ENCODE measurements at places on chromosomes 11 and 22.
A peak's percentile ranks its signal among the peaks of the same experiment; 100 is the strongest.

DNA sequence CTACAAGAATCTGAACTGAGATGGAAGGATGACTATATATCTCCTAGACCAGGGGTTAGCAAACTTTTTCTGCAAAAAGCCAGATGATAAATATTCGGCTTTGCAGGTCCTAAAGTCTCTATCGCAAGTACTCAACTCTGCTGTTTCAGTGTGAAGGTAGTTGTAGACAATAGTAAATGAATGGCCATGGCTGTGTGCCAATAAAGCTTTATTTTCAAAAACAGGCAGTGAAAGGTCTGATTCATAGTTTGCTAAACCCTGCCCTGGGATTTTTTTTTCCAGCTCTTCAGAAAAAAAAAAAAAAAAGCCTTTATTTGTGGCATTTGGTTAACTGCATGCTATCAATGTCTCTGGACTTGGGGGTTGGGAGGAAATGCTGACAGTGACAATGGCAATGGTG is 37.5 kb downstream of the FAM227A start:
- DNase-seq = no peak

DNA sequence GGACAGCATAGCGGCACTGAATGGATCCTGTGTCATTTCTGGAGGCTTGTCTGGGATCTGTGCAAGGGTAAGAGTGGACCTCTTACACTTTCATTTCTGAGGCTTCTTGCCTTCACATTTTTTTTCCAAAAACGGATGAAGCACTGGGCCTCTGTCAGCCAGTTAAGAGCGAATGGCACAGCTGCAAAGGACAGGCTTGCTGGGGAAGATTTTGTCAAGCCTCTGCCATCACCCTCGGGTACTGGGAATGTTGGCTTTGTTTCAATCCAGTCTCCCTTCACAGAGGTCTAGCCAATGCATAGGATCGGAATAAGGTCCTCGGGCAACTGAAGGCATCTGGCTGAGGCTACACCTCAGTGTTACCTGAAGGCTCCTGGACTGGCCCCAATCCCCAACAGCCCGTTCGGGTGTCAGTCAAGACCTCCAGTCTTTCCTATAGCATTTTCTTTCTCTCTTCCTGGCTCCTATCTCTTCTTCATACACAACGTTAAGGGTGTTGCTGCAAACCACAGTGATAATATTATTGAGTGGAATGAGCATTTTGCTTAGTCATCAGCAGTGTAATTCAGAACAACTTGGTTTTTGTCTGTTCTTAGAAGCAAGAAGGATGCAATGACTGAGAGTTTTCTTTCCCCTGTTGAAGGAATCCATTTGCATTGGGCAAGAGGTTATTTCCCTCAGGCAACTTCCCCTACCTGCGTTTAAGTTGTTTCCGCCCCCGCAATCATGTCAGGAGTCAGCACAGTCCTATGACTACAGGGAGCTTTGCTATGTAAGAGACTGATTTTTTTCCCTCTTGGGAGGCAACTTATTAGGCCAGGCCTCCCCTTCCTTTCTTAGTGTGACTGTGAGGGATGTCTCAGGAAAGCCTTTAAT is 22.8 kb downstream of the NPAT start:
- peak; percentile 50 for DNase-seq

DNA sequence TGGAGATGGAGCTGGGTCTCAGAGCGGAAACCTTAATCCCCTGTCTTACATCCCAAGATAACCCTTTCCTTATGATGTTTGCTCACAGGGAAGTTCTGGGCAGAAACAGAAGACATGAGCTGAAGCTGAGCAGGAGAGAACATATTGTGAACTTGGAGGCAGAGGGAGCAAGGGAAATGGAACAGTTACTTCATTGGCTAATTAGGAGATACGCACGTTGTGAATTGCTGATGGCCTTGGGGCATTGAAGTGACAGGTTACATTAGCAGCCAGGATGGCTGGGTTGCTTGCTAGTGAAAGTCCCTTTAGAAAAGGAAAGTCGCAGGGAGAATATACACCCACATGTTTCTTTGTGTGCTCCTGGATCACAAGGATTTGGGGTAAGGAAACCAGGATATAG is 48.7 kb downstream of the TENM4 start:
- DNase-seq = no peak

- DNase-seq = no peak
These were observed 18.4 kb upstream of the CTSD start for GRCh38 chr11:1782031-1782590.

- no peak for DNase-seq
These were observed 21.7 kb upstream of the ROBO3 start for GRCh38 chr11:124843616-124843910.

DNA sequence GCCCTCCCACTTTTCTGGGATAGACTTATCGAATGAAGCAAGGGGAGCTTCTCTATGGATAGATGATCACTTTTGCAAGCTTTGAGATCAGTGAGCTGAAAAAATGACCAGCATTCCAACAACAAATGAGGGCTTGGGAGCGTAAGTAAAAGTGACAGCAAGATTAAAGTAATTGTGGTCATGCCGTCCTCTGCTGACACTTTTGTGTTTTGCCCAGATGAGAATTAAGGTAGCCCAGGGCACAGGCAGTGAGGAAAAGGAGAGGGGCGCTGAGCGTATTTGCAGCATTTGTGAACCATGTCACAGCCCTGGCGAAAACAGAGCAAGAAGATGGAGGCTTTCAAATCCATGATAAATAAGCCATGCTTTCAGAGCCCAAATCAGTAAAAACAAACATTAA is 24.6 kb upstream of the TMA7B start:
- DNase-seq = no peak

- DNase-seq = no peak
These were observed 2.6 kb downstream of the C11orf21 start for GRCh38 chr11:2298795-2299761.

GRCh38 chr11:62540804-62541701 is 5.6 kb downstream of the AHNAK start:
- no peak for DNase-seq

DNA sequence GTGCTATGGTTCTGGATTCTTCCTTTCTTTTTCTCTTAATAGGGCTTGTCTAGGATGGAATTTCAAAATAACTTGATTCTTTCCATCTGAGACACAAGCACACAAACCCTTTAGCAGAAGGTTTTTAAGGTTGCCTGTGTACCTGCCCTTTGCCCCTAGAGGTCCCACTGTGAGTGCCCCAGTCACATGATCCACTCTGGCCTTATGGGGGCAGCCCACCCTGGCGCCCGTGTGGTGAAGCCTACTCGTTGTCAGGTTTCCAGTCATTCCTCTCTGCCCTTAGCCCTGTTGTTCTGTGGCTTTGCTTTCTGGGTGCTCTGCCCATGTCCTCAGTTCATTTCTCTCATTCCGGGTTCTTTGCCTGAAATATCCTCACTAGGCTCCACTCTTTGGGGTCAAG is 51.8 kb downstream of the ZNRF3 start:
- no peak for DNase-seq

GRCh38 chr22:43126501-43127165 is 16.1 kb downstream of the BIK start:
- no peak for DNase-seq

GRCh38 chr11:64643256-64643881 is 52.3 kb downstream of the SLC22A12 start:
- no peak for DNase-seq

GRCh38 chr22:26286091-26286820 is 117.0 kb downstream of the SEZ6L start:
- DNase-seq = no peak

DNA sequence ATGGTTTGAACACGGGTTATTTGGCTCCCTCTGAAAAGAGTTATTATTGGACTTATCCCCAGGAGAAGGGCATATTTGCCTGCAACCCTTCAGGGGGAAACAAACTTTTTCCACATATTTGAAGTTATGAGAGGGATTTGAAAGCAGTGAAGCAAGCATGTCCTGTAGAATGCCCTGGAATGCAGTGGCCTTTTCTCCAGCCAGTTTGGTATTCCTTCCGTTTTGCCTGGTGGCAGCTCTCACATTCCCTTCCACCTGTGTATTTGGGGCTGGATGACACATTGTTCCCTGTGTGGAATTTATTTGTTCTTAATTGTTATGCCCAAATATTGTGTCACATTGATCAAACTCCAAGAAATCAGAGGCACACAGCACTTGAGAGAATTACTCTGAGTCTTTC is 59.0 kb downstream of the OSBP2 start:
- no peak for DNase-seq

DNA sequence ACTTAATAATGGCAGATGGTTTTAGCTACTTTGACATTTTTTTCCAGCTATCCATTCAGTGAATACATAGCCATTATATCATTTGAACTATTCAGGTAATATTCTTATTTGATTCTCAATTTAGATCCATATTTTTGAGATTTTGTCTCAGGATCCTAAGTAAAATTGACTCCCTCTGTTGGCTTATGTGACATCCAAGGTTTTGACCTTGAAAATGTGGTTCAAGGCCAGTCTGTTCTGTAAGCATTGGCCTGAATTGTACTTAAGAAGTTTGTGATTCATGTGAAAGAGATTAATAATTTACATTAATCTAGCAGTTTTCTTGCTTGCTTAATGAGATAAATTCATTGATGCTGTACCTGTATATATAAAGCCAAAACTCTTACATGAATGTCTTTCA is 1.6 kb upstream of the SLC17A6 start:
- no peak for DNase-seq

GRCh38 chr11:21343204-21343603 is 673.8 kb downstream of the NELL1 start:
- no peak for DNase-seq

DNA sequence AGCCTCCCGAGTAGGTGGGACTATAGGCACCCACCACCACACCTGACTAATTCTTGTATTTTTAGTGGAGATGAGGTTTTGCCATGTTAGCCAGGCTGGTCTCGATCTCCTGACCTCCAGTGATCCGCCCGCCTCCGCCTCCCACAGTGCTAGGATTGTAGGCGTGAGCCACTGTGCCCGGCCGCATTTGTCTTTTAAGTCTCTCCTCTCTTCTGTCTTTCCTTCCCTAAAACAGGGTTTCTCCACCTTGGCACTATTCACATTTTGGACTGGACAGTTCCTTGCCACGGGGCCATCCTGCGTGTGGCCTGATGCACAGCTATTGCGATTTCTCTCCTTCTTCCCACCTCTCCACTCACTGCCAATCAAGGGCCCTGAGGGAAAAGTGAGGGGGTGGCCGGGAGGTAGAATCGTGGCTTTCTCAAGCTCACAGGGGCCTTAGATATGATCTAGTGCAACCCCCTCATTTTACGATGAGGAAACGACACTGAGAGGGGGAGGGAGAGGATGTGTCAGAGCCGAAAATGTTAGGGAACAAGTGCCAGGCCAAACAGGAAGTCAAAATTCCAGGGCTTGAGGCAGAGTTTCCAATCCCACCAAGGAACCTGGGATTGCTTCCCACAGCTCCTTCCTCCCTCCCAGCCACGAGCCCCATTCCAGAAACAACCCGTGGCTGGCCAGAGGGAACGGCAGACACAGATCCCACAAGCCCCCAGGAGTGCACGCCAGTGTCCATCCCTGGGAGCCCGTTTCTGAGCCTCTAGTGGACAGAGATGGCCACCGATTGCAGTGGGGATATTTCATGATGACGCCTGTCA is 21.2 kb downstream of the SCGB1A1 start:
- no peak for DNase-seq

GRCh38 chr22:19758896-19759426 is 1.6 kb upstream of the TBX1 start:
- no peak for DNase-seq

DNA sequence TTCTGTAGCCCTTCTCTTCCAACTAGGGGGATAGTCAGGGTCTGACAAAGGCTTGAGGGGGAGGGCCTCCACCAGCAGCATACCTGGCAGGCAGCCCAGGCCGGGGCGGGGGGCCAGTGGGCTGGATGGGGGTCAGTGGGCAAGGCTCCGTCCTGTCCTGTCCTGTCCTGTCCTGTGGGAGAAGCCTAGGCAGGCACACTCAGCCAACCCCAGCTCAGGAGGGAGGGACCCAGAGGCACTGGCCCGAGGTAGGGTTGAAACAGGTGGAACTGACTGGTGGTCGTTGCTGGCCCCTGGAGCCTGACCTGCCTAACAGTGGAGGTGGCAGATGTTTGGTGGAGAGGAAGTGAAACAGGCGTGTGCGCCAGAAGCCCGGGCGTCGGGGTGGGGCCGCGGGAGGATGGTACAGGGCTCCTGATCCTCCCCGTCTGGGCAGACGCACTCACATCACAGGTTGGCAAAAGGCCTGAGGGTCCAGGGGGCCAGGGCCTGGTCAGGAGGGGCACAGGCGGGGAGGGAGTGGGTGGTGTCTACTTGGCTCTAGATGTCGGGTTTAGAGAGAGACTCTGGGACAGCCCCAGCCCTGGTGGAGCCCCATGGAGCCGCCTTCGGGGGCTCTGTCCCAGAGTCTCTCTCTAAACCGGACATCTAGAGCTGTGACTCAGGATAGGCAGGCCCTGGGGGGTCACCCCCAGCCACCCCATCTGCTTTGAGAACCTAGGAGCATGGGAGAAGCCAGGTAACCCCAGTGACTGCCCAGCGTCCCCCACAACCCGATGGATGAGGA is 32.5 kb upstream of the GRAMD4 start:
- no peak for DNase-seq

DNA sequence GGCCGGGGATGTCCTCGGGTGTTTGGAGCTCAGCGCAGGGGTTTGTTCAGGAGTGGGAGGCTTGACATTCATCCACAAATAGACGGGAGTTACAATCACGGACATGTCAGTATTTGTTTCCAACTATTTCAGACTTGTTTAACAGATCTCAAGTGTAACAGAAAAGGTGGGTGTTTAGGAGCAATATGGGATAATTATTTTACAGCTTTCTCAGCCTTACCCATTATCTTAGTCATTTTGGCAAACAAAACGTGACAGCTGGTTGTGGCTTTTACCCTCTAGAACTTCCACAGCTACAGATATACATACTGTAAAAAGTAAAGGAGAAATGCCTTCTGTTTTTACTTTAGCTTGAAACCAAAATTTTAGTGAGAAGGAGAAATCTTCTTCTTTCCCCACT is 178.7 kb upstream of the TMEM45B start:
- DNase-seq = no peak

GRCh38 chr22:28346308-28346707 is 333.3 kb downstream of the TTC28 start:
- no peak for DNase-seq

- DNase-seq = no peak
These were observed 12.6 kb upstream of the P2RY6 start for GRCh38 chr11:73259406-73260126.

Data from activated T-cell treated with anti-CD3 and anti-CD28 coated beads, Interleukin-2, amount 50 U/mL, for 4 hours (primary cell).